ENCODE measurements at places on chromosomes 5 and 9.

DNA sequence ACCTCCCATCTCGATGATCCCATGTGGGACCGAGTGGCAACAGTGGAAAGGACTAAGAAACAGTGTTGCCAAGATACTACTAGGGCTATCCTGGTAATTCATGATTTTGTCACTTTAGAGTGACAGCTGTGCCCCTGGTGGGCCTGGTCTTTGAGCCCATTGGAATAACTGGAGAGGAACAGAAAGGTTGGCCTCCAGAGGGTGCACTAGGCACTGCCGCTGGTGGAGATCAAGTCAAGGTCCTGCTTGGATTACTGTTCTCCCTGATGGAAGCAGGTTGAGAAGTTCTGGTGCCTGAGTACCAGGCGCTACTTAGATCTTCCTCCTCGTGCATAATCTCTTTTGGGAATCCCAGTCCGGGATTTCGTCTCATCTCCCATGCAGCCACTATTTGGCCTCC lies 129.6 kb downstream of the SEC61B start:
- no peak for DNase-seq

DNA sequence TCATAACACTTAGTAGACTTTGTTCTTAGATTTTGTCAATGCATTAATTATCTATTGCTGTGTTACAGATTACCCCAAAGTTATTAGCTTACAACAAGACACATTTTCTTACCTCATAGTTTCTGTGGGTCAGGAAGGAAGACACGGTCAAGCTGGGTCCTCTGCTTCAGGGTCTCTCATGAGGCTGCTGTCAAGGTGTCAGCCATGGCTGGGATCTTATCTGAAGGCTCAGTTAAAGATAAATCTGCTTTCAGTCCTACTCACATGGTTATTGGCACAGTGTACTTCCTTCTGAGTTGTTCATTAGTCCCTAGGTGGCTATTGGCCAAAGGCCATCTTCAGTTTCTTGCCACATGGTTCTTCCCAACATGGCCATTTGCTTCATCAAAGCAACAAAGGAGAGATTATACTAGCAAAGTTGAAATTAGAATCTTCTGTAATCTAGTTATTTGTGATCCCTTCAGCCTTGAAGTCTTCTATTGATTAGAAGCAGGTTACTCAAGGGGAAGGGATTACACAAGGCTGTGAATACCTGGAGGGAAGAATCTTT lies 25.2 kb downstream of the TDRD7 start:
- DNase-seq, result no peak

- no peak for DNase-seq
Measured at GRCh38 chr9:133120501-133121197, 391 bp downstream of the RALGDS start.

DNA sequence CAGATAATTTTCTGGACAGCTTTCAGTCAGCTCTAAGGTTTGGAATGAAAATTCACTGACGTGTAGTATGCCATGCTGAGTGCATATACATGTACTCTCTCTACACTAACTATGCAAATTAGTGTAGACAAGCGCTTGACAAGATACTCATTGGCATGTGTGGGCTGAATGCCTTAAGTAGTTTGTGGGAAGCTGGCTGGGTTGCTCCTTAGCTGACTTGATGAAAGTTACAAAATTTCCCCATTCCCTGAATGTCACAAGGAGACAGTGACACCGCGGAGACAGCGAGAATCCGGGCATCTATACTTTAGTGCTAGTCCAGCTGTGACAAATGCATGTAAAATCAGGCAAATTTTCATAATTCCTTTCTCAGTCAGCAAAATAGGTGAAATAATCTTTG lies 51.6 kb upstream of the C5orf46 start:
- DNase-seq, result no peak

- no peak for DNase-seq
Measured at GRCh38 chr9:68629042-68629441, 76.0 kb upstream of the PIP5K1B start.

- DNase-seq, result no peak
Measured at GRCh38 chr9:86585422-86586143, 231.4 kb upstream of the TUT7 start.

DNA sequence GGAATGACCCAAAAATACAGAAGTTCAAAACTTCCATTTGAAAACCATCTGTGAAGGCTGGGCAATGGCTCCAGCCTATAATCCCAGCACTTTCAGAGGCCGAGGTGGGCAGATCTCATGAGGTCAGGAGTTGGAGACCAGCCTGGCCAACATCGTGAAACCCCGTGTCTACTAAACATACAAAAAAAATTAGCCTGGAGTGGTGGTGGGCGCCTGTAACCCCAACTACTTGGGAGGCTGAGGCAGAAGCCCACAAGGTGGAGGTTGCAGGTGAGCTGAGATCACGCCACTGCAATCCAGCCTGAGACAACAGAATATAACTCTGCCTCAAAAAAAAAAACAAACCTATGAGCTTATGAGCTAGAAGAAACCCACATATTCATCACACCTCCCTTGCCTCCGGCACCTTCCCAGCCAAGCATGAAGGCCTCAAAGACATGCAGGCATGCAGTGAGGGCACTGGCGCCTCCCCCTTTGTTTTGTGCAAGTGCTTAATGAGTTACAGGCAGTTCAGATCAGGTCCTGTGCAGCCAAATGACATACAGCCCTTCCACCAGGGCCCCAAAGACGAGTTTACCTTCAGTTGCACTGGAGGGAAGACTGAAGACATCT lies 9.9 kb downstream of the HNRNPH1 start:
- no peak for DNase-seq

- no peak for DNase-seq
Measured at GRCh38 chr5:158988987-158989730, 110.6 kb downstream of the EBF1 start.

DNA sequence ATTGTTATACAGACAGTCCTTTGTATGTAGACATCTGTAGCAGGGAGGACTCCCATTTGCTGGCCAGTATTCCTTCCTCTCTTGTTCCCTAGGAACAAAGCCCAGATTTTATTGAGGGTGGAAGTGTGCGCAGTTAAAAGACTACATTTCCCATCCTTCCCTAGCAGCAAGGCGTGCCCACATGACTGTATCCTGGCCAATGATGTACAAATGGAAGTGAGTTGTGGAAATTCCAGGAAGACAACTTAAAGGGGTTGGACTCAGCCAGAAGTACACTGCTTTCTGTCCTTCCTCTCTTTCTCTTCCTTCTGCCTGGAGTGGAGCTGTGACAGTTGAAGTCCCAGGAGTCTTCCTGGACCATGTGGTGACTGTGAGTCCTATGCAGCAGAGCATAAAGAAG lies 89.0 kb downstream of the HRH2 start:
- DNase-seq, result no peak

- no peak for DNase-seq
Measured at GRCh38 chr5:132438917-132439316, 51.7 kb downstream of the IRF1 start.

- no peak for DNase-seq
Measured at GRCh38 chr5:78719504-78720219, 71.1 kb upstream of the LHFPL2 start.

- no peak for DNase-seq
Measured at GRCh38 chr5:145841299-145841698, 6.2 kb upstream of the PRELID2 start.

GRCh38 chr9:126521976-126522590 lies 91.6 kb upstream of the LMX1B start:
- no peak for DNase-seq

DNA sequence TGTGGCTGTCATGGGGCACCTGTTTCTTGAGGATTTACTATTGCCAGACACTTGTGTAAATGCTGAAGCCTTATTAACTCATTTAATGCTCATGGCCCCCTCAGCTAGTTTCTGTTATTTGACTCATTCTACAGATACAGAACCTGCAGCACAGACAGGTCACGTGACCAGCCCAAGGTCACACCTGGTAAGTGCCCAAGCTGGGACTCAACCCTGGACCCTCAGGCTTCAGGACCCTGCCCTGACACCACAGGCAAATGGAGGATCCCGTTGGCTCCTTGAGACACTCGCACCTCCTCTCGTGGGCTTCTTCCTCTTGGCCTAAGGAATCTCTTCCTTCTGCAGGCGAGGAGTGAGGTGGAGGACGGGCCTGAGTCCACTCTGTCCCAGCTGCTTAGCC lies 10.6 kb upstream of the NEURL1B start:
- no peak for DNase-seq

- no peak for DNase-seq
Measured at GRCh38 chr5:5373351-5373989, 49.0 kb upstream of the ICE1 start.

GRCh38 chr9:42388146-42388690 lies 204.8 kb downstream of the SPATA31A6 start:
- DNase-seq, result no peak

DNA sequence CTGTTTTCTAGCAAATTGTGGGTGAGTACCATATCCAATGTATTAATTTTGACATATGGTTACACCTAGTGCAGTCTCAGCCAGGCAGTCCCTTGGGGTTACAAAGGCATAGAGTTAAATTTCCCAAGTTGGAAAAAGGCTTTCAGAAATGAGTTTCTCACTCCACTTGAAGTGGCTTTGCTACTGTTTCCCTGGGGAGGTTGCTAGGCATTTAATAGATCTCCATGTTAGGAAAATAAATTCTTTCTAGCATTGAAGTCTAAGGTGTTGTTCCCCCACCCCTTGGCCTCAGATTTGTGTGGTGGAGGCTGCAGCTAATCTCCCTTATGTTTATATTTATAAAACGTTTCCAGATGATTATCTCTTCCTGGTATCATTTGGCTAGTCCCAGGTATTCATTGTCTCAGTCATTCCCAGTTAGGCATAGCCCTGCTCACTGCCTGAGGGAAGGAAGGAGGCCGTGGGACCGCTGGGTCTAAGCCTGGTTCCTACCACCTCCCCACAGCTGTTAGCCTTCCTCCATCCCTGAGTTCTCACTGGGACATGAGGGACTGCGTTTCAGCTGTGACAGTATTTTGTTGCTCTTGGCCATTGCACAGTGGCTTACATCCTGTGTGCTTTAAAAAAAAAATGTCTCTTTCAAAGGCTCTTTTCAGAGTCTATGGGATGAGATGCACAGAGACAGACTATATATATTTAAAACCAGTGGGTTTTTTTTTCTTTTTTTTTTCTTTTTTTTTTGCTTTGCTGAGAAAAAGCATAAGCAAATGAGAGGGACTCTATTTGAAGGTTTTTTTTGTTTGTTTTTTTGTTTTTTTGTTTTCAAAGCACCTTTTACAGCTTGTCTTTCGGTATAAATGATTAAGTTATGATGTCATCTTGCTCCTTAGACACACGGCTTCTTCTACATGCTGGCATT lies 121.5 kb downstream of the MAST4 start:
- DNase-seq, result no peak

GRCh38 chr9:69223605-69224004 lies 49.5 kb downstream of the TJP2 start:
- DNase-seq, result peak; percentile 47

GRCh38 chr9:89475891-89476440 lies 21.9 kb downstream of the SEMA4D start:
- DNase-seq, result no peak

DNA sequence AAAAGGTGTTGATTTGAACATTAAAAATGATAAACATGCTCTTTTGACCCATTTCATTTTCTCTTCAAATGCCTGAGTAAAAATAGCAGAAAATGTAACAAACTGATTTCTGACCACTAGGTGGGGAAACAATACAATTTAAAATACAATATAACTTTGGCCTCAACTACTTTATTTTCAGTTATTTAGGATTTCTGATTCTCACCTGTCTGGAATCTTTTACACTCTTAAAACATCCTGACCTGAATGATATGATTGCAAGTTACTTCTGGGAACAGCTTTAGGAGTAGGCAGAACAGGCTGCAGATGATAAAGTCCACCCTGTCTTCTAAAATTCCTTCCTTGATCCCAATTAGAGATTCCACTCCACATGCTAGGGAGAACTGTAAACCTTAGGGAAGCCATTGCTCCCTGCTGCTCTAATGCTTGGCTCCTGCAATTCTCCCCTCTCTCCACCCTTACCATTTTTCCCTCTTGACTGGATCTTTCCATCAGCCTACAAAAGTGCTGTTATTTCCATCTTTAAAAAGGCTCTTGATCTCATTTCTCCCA lies 70.3 kb downstream of the FYB1 start:
- peak; percentile 22 for DNase-seq

DNA sequence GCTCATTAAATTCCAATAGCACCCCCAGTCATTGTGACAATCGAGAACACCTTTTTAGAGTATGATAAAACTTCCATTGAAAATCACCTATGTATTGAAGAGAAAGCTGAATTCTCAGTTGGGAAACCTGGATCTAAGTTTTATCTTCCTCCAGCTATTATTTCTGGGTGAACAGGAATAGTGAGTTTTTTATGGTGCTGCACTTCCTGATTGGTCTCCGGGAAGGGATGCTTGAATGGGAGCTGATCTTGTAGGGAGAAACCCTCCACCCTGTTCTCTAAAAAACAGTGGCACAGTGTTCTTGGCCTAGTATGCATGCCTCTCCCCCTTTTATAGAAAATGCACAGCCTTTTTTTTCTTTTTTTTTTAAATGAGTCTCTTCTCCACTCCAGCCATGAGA lies 112.2 kb downstream of the ACTBL2 start:
- no peak for DNase-seq

DNA sequence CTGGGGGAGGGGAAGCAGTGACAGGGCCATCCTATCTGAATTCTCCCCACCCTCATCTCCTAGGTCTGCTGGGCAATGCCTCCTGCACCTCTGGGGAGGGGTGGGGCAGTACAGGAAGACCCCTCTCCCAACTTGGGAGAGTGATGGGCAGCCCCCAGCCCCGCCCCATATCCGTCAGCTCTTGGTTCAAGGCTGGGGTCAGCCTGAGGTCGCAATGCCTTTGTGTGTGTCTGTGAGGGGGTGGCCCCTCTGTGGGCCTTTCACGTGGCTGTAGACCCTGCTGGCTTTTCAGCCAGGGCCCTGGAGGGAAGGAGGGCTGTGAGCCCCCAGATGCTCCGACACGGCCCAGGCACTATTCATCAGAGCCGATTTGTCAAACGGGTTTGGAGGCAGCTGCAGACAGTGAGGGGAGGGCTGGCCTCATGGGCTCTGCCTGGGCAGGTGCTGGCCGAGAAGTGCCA lies 49.5 kb upstream of the RNU6ATAC start:
- no peak for DNase-seq

GRCh38 chr9:1386420-1386819 lies 336.3 kb downstream of the DMRT2 start:
- no peak for DNase-seq

GRCh38 chr5:139419226-139420192 lies 15.6 kb upstream of the SPATA24 start:
- no peak for DNase-seq

DNA sequence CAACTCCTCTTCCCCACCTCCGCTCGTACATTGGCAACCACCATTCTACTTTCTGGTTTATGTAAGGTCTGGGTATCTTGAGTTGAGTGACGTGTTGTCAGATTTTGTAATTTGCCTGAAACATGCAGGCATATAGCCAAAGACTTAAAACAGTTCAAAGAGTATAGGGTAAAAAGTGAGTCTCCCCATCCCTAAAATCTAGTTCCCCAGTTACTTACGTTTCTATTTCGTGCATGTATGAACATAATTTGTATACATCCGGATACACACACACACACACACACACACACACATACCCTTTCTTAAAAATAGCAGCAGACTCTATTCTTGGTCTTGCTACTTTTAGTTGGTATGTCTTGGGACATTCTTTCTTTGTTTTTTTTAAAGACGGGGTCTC lies 915 bp downstream of the HSDL2 start:
- DNase-seq, result no peak

- DNase-seq, result no peak
Measured at GRCh38 chr9:35340046-35340445, 149.9 kb upstream of the RUSC2 start.

GRCh38 chr9:129068990-129069861 lies 11.7 kb upstream of the DOLPP1 start:
- no peak for DNase-seq

All from HS-5 (cell line).